Transverse colon (tissue), 4 donors: ENCODE measurements at places on chromosomes 13 and 19.

- no peak for DNase-seq
These were observed 126.2 kb downstream of the LMO7 start for GRCh38 chr13:75762076-75762937.

- DNase-seq = no peak
These were observed 135.5 kb downstream of the ZAR1L start for GRCh38 chr13:32179708-32180107.

GRCh38 chr13:73873940-73874830 lies 260.0 kb downstream of the KLF12 start:
- DNase-seq = no peak

GRCh38 chr13:27476943-27477703 lies 26.8 kb upstream of the MTIF3 start:
- no peak for DNase-seq

GRCh38 chr13:97224544-97225300 lies 2.6 kb downstream of the MBNL2 start:
- peak; percentile 70 for DNase-seq

GRCh38 chr13:108662528-108662927 lies 33.1 kb downstream of the MYO16 start:
- no peak for DNase-seq

GRCh38 chr13:52896827-52897659 lies 48.6 kb upstream of the PCDH8 start:
- peak; percentile 11 for DNase-seq

DNA sequence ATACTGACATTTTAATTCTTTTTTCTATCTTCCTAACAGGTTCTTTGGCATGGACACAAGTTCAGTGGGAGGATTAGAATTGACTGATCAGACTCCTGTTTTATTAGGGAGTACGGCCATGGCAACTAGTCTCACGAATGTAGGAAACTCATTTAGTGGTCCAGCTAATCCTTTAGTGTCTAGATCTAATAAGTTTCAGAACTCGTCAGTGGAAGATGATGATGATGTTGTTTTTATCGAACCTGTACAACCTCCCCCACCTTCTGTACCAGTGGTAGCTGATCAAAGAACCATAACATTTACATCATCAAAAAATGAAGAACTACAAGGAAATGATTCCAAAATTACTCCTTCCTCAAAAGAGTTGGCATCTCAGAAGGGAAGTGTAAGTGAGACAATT lies 34.5 kb downstream of the ZMYM2 start:
- no peak for DNase-seq

DNA sequence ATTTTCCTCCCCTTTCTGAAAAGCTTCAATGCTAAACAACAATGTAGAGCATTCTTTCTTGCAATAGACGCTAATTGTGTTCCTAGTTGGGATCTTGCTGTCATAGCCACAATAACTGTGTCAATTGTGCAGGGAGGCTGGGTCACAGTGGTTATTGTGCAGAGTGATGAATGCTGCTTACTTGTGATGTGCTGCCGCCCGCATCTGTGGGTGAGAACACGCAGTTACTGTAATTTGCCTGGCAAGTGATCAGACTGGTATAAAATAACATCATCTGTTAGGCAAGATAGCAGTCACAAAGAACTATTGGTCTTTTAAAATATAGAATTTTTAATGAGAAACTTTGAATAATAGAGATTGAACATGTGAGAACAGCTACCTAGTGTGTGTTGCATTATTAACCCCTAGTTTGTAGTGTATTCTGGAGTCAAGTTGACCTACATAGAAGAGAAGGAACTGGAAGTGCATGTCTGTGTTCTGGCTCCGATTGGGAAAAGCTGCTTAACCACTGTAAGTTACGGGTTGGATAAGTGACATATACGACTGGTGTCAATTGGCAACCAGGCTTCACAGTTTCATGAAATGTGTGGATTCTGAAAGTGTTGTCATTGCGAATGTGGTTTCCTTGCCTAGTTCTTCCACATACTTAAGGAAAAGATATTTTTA lies 43.6 kb downstream of the SLAIN1 start:
- no peak for DNase-seq

DNA sequence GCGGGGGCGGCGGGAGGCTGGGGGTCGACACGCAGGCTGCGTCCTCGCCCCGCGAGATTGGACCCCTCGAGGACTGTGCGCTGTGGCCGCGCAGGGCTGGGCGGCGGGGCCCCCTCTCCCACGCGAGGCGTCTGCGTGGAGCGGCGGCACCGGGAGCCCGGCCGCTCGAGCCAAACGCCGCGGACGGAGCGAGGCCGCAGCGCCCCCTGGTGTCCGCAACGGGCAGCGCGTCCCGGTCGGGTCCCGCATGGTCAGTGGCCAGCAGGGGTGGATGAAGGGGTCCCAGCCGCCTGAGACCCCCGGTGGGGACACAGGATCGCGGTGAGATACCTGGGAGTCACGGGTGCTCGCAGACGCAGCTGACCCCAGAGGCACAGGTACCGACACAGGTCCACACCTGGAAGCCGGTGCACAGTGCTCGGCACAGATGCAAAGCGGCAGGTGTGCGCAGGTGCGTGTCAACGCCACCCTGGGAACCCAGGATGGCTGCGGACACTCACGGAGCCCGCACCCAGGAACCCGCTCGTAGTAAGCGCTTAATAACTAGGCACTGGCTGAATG lies 2.1 kb upstream of the CIRBP start:
- DNase-seq = peak; percentile 82

DNA sequence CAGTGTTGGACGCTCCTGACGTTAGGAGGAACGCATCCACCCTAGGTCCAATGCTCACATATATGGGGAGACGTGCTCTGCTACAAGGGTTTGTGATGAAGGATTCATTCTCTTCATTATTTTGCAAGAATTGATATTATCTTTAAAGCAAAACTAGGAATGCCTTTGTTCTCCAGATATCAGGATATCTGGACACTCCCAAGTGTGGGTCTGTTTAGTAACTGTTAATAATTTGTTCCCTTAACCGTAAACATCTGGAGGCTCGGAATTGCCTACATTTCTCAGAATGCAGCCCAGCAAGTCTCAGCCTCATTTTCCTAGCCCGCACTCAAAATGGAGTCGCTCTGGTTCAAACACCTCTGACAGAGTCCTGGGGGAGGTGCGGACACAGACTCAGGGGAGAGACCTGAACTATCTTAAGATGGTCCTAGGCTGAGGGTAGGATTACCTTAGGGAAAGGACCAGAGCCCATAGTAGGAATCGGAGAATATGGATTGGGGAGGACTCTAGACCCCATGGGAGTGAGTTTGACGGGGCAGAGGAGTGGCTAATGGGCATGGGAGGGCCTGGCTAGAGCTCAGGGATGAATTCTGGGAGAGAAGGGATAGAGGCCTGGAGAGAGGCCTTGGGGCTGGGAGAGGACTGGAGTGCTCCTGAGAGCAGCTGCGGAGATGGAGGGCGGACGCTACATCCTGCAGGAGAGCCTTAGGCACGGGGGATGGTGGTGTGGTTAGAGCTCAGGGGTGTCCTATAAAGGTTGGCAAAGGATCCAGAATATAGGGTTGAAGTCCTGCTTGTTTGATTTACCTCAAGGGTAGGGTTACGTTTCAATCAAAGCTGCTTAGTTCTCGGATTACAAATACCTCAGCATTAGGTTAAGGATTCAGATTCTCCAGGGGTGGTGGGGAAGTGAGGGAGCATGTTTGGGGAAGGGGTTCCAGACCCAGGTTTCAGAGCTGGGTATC lies 43.2 kb downstream of the ZNF331 start:
- no peak for DNase-seq

DNA sequence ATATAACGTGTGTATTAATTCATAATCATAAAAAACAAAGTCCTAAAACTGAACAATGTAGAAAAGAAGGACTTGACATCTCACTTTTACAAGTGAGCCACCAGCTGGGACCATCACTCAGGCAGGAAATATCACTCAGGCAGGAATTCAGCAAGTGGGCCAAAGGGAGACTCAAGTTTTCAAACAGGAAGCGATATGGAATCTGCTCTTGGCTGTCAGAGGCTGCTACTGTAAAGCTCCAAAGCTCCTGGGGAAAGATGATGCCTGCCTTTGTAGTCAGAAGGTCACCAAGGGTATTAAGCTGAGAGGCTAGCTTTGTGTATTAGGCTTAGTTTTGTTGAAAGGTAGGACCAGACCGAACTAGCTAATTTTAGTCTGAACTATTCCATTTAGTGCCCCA lies 5.5 kb upstream of the AKAP11 start:
- DNase-seq = no peak

- DNase-seq = no peak
These were observed 78.3 kb downstream of the ELF1 start for GRCh38 chr13:40940841-40941240.

- DNase-seq = no peak
These were observed 700 bp downstream of the PRR36 start for GRCh38 chr19:7873304-7874075.

GRCh38 chr13:61370520-61370919 lies 45.1 kb downstream of the PCDH20 start:
- DNase-seq = no peak

- no peak for DNase-seq
These were observed 46.4 kb upstream of the ZNF536 start for GRCh38 chr19:30325676-30326392.

GRCh38 chr13:21075379-21076249 lies 14.2 kb upstream of the LATS2 start:
- DNase-seq = no peak
